ENCODE measurements at places on chromosomes 11 and 22.

- peak; percentile 18 for DNase-seq
Observed at GRCh38 chr11:101127699-101128570, 1.7 kb downstream of the PGR start.

GRCh38 chr11:103773537-103773936 is 262.9 kb upstream of the DDI1 start:
- no peak for DNase-seq

- DNase-seq, result no peak
Observed at GRCh38 chr11:128723531-128723930, 29.7 kb downstream of the FLI1 start.

GRCh38 chr11:44471603-44472002 is 93.9 kb upstream of the CD82 start:
- no peak for DNase-seq

DNA sequence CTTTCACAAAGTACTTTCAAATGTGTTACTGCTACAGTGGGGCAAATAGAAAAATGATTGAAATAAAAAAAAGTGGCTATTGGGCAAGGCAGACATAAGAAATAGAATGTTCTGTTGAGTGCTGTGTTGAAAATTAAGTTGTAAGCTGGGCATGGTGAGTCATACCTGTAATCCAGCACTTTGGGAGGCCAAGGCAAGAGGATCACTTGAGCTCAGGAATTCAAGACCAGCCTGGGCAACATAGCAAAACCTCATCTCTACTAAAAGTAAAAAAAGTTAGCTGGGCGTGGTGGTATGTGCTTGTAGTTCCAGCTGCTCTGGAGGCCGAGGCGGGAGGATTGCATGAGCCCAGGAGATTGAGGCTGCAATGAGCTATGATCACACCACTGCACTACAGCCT is 26.9 kb upstream of the LDHA start:
- DNase-seq, result no peak

DNA sequence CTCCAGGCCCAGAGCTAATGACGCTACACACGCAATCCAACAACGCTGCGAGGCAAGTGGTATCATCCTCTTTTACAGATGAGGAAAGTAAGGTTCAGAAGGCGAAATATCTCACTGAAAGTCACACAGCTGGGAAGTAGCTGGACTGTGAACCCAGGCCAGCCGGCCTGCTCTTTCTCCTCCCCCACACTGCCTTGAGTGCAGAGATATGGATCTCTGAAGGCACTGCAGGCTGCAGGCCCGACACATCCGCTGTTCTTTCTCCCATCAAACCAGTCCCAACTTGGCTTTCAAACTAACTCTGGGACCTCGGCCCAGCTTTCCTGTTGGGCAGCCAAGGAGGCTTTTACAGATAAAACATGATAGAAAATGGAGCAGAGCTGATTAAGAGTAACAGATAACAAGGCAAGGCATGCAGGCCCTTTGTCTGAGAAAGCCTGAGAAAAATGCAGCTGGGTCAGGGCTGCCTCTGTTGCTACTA is 64.0 kb upstream of the PTPRJ start:
- DNase-seq, result peak; percentile 48

GRCh38 chr22:45008186-45008681 is 1.6 kb downstream of the PHF21B start:
- no peak for DNase-seq

GRCh38 chr11:28089378-28089777 is 18.6 kb downstream of the KIF18A start:
- DNase-seq, result no peak

GRCh38 chr11:20937826-20938225 is 268.4 kb downstream of the NELL1 start:
- no peak for DNase-seq

DNA sequence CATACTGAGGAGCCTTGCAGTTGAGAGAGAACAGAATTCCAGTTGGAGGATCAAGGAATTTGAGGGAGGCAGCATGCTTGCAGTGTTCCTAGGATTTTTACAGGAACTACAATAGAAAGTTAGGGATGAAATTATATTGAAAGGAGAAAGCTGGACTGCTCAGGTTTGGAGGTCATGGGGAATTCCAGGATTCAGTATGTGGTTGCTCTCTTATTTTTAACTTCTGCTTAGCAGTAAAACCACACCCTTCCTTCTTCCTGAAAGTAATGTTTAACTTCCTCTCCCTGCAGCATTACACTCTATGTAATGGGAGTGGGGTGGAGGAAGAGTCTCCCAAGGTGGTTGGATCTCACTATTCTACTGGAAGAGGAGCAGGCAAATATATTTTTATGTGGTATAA is 31.3 kb downstream of the CTNND1 start:
- DNase-seq, result no peak

- DNase-seq, result no peak
Observed at GRCh38 chr22:39097098-39098020, at the start of gene APOBEC3H. APOBEC3H (plus strand) TSS chr22:39097244; CDS start chr22:39100279, 3,035 bp downstream.

DNA sequence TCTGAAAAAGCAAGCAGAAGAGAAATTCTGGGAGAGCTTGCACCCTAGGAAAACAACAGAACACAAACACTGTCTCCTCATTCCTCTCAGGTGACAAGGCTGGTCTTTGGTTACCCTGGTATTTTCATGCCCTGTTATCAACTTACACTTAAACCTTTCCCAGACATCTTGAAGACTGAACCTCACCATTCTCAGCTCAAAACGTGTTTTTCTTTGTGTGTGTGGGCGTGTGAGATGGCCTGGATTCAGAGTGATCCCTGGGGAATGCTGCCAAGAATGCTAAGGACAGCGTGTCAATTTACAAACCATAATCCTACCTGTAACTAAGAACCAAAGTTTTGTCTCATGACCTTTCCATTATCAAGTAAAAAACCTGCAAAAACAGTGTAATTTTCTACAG is 33.3 kb downstream of the ELF5 start:
- DNase-seq, result no peak

- DNase-seq, result no peak
Observed at GRCh38 chr11:10551290-10551592, 10.3 kb upstream of the RNF141 start.
